ENCODE measurements at places on chromosomes 3 and 15.

- no peak for DNase-seq
Measured at GRCh38 chr3:18239674-18240073, 185.5 kb downstream of the SATB1 start.

GRCh38 chr3:140206196-140207040, 271.4 kb downstream of the CLSTN2 start:
- DNase-seq: no peak

- DNase-seq: no peak
Measured at GRCh38 chr15:94290730-94291129, 59.4 kb downstream of the MCTP2 start.

DNA sequence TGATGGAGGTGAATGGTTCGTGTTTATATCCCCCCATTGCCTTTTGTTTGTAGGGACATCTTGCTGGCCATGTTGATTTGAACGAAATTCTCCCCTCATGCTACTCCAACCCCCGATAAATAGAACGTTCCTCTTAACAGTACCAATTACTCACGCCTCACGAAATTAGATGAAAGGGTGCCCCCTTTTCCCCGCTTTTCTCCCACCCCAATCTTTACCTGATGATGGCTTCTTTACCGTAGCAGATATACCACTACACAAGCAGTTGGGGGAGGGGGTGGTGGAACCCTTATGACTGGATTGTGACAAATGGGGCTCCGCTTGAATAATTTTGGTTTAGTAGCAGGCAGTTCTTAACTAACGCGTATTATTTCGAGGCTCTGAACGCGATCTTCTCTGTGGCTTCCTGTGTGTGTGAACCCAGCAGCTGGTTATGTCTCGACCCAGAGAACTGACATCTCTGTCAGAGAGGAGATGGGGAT, 1.1 kb downstream of the PIAS1 start:
- DNase-seq: peak; percentile 36

GRCh38 chr15:42494998-42495360, 455 bp upstream of the SNAP23 start:
- no peak for DNase-seq

- DNase-seq: no peak
Measured at GRCh38 chr3:146308222-146308621, 57.3 kb upstream of the PLSCR4 start.

DNA sequence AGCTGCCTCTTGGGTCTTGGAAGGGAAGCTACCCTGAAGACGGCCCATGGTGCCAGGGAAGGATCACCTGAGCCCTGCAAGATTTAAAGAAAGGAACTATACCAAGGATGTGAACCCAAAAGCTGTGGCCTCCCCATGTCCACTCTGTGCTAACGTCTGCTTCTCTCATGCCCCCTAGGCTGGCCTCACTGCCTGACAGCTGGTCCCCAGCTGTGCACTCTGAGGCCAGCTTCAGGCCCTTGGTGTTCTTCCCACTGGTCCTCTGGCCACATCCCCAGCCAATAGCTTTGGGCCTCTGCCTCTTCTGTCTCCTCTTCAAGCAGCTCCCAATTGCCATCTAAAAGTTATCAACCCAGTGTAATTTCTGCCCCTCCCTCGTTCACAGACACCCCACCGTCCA, 5.2 kb upstream of the LRRK1 start:
- DNase-seq: no peak

DNA sequence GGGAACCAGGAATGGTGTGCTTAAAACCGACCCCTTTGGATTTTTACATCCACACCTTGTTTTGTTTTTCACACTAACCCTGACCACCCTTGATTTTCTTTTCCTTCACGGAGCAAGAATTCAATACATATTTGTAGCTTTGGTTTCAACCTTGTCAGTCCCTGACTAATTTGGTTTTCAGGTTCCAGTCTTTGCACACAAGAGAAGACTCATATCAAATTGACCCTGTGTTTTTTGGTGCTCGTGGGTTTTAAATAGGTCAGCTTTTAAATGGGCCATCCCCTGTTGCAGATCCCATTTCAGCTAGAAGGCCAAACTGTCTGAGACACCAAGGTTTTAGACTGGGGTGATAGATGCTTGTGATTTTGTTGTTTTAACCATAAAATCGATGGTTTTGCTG, 26.4 kb downstream of the ANP32A start:
- no peak for DNase-seq

DNA sequence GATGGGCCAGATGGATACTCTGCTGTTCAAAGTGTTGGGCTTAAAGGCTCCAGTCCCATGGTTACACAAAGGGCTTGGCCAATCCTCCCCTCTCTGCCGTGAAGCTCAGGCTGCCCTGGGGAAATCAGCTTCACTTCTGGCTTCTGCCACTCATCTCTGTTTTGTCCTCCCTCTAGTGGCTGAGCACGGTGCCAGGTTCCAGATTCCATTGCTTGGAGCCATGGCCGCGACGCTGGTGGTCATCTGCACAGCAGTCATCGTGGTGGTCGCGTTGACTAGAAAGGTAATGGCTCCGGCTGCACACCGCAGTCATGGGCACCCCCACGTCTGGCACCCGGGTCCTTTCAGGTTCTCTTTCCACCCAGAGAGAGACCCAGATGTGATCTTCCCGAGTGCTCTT, 5.6 kb downstream of the TIGIT start:
- DNase-seq: no peak

DNA sequence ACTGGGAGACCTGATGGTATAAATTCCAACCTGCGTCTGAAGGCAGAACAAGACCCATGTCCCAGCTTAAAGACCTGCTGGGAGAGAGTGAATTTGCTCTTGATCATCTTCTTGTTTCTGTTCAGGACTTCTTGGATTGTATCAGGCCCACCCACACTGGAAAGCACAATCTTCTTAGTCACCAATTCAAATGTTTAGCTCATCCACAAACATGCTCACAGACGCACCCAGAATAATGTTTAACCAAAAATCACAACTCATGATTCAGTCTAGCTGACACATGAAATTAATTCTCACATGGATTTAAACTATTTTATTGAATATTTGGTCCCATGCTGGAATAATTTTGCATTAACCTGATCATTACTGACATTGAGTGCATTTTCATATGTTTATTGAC, 37.8 kb upstream of the GOLGA6L2 start:
- DNase-seq: no peak

DNA sequence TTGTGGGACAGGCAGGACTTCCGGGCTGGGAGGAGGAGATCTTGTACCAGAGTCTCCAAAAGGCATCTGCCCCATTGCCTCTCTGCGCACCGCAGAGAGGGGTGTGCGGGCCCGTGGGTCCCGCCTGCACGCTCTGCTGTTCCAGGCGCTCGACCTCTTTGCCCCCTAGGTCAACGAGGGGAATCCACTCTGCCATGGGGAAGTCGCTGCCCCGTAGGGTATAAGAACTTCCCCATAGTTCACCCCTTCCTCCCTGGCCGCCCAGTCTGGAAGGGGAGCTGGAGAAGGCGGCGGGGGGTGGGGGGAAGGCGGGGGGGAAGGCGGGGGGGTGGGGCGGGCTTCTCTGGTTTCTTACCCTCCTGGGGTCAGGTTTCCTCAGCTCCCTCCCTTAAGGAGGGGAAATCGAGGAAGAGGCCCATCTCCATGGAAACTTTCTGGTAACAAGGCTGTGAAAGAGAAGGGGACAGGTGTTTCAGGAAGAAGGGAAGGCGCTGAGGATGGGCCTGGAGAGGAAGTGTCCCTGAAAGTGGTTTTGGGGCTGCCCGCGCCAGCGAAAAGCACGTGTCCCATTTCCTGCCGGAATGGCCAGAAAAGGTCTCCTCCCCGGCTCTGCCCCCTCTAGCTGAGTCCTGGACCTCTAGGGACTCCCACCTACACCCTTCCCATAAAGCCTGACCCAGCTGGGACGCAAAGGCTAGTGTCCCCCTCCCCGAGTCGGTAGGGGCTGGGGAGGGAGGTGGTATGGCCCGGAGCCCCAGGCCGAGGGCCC, 27.5 kb downstream of the NR1I2 start:
- peak; percentile 25 for DNase-seq

DNA sequence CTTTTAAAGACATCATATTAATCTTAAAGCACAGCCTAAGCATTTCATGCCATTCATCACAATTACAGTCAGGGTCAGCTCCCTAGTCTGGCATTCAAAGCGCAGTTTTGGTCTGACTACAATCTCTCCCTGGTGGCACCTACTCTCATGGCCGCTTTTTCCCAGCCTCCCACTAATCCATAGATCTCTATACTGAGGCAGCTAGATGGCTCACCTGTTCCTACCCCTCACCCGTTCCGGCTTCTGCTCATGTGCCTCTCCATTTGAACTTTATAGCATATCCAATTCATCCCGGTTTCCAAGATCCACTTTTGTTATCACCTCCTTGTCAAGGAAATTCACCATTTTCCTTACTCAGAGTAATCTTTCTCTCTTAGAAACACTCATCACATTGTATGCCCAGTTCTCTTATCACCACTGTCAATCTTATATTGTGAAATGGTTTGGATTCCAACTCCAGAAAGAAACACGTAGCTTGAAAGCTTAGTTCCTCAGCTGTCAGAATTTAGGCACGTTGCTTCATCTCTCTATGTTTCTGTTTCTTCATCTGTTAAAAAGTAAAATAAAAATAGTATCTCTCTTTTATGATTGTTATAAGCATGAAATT, 220.0 kb upstream of the UBE2E2 start:
- DNase-seq: no peak

DNA sequence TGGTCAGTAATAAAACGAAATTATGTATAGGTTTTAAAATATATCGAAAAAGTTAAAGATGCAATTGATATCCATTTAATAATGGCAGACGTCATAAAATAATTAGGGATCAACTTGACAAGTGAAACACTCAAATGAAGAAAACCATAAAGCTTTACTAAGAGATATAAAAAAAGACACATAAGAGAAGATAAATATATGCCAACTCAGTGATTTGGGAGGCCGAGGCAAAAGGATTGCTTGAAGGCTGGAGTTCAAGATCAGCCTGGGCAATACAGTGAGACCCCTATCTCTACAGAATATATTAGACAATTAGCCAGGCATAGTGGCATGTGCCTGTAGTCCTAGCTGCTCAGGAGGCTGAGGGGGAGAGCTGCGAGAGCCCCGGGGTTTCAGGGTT, 190.5 kb downstream of the SV2B start:
- no peak for DNase-seq

DNA sequence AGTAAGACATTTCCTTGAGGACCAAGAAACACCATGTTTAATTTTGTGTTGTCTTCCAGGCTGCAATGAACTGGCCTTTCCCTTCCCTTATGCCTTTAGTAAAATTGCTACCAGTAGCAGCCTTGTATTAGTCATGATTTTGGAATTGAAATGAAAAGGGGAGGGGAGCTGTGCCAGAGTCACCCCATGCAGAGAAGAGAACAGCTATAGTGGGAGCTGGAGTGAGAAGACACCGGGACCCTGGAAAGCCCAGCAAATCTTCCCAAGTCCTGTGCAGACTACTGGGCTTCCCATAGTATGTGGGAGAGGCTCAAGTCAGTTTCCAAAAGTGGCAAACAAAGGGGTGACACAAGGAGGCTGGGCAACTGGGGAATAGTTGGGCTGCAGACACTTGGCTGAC, 178.5 kb downstream of the NR1D2 start:
- DNase-seq: no peak

- no peak for DNase-seq
Measured at GRCh38 chr3:11610044-11610671, 33.6 kb downstream of the VGLL4 start.

GRCh38 chr3:71129611-71130431, 453.7 kb downstream of the FOXP1 start:
- DNase-seq: no peak

GRCh38 chr15:62165104-62165792, at the start of gene C2CD4B:
C2CD4B (minus strand) TSS chr15:62165285; CDS start chr15:62164984, 301 bp downstream.
- no peak for DNase-seq

- DNase-seq: no peak
Measured at GRCh38 chr3:118408431-118408830, 626.2 kb downstream of the IGSF11 start.

Measured in GM18507 (cell line).